ENCODE measurements at places on chromosomes 7 and 10.

DNA sequence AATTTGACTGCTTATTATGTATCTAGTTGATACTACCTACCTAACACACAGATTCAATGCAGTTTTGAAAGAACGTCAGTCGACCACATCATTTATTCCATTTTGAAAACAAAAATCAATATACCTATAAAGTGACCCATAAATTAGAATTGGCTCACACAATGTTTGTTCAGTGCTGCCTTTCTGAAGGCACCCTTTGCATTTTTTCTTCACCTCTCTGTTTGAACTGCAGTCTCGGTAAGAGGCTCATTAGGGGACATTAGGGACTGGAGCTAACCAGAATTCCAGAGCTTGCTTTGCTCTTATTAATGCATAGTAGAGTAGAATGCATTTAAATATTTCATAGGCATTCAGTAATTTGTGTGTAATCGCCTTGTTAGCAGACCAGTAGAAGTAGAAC, 234.1 kb downstream of the FOXP2 start:
- no peak for DNase-seq

- DNase-seq: no peak
Observed at GRCh38 chr10:74432841-74433594, 282.0 kb downstream of the ADK start.

DNA sequence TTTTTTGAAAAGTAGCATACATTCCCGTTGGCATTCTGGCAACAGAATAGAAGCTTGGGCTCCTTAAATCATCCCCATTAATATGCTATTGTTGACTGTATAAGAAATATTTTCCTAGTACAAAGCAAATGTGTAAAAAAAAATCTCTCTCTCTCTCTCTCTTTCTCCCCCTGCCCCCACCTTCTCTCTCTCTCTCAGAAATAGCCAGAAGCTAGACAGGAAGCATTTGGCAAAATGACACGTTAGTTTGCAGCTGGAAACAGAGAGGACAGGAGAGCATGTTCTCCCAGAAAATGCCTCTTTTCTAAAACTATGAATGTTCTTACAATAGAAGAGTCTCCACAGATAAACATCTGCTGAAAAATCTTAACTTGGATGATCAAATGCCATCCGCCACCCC, 59.6 kb upstream of the AKR1E2 start:
- DNase-seq: no peak

DNA sequence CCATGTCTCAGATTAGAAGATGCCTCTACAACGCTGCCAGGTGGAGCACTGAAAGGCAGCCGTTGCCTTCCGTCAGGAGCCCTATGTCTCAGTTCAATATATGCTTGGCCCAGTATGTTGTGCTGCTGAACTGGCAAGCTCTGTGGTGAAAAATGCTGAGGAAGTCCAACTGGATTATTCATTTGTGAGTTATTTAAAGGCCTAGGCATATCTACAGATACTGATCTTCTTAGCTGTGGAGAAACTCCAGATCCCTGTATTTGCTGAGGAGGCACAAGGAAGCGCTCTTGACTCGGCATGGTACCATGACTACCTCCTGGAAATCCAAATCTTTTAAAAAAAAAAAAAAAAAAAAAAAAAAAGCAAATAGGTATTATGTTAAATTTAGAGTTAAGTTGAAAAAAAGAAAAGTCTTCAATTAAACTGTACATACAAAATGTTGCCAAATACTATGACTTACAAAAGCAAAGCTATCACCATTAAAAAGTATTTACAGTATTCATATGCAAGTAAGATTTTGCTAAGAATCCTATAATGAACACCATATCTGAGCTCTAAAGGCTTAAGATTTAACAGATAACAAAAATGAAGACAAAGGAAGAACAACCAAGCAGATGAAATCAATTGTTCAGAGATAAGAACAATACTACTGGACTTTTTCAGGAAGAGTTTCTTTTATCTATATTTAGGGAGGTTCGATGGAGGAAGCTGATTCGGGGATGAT, 152.4 kb downstream of the GALNT11 start:
- no peak for DNase-seq

GRCh38 chr7:55063633-55064032, 44.8 kb downstream of the EGFR start:
- no peak for DNase-seq

Data from brain pericyte (primary cell).